Upper lobe of left lung (tissue), 6 donors: ENCODE measurements at places on chromosomes 13 and 19. TPM values are rescaled to one million over a fixed set of nuclear protein-coding genes. Genes with fewer than 3 reads are reported as not detected.

DNA sequence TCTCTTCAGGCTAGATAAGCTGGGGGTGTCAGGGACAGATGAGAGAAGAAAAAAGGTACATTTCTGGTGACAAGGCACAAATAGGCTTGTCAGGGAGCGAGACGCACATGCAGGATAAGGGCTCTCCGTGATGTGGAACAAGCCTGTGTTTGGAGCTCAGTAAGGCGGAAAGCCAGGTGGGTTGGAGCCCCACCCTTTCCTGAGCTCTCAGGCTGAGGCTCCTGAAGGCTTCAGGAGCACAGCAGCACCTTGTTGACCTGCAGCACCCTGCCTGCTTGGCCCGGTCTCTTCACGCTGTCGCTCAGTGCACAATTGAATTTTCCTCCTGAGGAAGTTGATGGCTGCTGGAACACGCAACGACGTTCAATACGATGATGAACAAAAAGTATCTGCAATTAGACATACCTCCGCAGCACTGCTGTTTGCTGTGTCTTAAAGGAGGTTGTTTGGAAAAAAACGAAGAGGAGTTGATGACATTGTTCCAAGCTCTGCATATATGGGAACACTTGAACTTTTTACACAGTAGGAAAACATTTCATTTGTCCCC lies 29.3 kb downstream of the SERP2 start:
- DNase-seq, result no peak

DNA sequence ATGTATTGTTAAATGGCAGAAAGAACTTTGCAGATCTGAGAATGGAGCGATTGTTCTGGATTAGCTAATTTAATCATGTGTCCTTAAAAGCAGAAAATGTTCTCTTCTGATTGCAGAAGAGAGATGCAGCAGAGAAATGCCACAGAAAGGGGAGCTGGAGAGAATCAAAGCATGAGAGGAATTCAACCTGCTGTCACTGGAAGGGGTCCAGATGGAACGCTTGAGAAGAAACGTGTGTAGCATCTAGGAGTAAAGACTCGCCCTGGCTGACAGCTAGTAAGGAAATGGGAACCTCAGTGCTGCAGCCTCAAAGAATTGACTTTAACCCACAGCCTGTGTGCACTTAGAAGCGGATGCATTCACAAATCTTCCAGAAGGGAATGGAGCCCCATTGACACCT lies 502.8 kb downstream of the KLF12 start:
- DNase-seq, result no peak

DNA sequence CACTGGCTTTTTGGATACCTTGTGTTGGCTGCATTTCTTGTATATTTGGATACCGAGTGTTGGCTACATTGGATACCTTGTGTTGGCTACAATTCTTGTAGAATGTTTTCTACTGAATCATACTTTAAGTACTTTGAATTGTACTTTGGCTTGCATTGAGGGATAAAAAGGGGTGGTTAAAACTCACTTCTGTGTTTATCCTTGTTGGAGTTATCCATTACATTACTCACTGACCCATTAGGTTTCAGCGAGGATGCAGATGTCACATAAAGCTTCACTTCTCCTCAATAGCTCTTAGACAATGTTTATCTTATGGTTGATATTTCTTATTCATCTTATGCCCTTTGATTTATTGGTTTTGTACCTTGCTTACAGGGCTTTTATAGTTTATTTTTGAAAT lies 43.1 kb downstream of the PDS5B start:
- DNase-seq, result no peak

- no peak for DNase-seq
These were observed 442.3 kb downstream of the FGF9 start for GRCh38 chr13:22112956-22113745.

- peak; percentile 63 for DNase-seq
These were observed 10.0 kb downstream of the RYR1 start for GRCh38 chr19:38443458-38443999.

GRCh38 chr13:111855191-111855590 lies 211.8 kb upstream of the SOX1 start:
- DNase-seq, result no peak

DNA sequence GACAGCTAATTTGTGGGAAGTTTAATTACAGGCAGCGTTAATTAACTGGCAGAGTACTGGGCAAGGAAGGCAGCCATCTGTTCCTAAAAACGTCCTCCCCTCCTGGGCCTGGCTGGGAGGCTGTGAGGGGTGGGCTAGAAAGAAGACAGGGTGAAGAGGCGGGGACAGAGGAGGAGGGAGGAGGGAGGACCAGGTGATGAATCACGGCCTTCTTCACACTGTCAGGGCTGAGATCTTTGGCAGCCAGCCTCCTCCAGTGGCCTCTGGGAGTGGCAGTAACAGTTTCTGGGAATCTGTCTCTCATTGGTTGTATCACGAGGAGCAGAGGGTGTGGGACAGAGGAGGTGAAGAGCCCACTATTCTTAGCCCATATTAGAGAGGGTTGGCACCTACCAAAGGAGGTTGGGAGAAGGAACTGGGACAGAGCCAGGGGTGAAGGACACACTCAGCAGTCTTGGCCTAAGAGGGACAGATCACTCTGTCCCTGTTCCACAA lies 9.6 kb upstream of the ZNRF4 start:
- no peak for DNase-seq

DNA sequence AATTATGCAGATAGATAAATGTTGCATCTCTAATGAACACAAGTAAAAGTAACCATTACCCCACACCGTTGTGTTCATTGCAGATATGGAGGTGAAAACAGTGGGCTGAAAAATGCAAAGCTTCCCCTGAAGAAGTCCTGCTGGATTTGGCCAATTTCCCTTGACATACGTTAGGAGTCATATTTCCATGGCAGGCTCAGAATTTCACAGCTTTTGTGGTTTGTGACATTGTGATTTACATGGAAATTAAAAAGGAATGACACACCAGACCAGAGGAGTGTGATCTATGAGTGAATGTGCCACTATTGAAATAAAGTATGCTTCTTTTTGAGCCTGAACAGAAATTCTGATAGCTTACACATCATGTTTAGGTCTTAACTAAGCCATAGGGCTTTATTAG lies 221.1 kb upstream of the TMTC4 start:
- DNase-seq, result no peak

DNA sequence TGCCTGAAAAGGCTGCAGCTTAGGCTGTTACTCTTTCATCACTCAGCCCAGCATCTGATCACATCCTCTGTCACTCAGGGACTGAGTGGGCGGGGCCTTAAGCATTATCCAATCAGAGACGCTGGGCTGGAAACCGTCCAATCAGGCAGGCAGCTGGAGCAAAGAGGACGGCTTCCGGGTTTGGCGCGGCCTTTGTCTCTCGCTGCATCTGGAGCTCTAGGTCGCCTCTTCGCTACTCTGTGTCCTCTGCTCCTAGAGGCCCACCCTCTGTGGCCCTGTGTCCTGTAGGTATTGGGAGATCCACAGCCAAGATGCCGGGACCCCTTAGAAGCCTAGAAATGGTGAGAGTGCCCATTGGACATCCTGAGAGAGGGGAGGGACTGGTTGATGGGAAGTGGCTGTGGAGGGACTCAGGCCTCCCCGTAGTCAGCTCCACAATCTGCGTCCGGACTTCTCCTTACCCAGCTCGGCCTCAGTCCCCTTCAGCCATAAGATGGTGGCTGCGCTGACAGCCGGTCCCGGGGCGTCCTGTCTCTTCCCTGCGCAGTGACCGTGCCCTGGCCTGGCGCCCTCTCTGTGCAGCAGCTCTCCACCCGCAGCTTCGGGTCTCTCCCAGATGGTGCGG lies at the start of gene ZNF486:
Gene ZNF486 (plus strand): TSS at position 195 of the 625 bp plus-strand sequence. CDS start 117 bp downstream, at position 312.
- DNase-seq, result peak; percentile 97

DNA sequence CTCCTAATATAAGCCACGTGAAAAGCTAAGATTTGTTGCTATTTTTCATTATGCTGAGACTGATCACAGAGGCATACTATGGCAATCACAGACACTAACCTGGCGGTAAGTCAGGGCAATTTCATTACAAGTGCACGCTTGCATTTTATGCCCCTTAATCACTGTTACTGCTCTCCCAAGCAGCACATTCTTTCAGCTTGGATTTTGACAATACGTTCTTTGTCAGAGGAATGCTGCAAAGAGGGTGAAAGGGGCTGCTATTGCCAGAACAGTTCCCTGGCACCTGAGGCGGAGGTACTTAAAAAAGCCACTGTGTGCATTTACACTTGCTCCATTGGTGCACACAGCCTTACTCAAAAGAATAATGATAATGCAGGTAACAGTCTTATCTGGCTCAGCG lies 346.6 kb downstream of the RFC3 start:
- no peak for DNase-seq

- no peak for DNase-seq
These were observed 216.0 kb downstream of the DNAJC15 start for GRCh38 chr13:43239275-43239840.

GRCh38 chr13:40983259-40983658 lies 35.9 kb downstream of the ELF1 start:
- no peak for DNase-seq

LACC1 gene
- total RNA-seq, result 1.6 TPM

IZUMO2 gene
- total RNA-seq, result not detected

MCF2L gene
- 50.2 TPM for total RNA-seq

INSR gene
- total RNA-seq, result 52.6 TPM

SIGLEC10 gene
- total RNA-seq, result 24.2 TPM

TINCR gene
- total RNA-seq, result 5.7 TPM

PROZ gene
- not detected for total RNA-seq

VSTM1 gene
- not detected for total RNA-seq

TYROBP gene
- total RNA-seq, result 203 TPM

ZGLP1 gene
- total RNA-seq, result 21.6 TPM

PRSS57 gene
- total RNA-seq, result 0.46 TPM
